ENCODE measurements at places on chromosomes 5 and 9.

GRCh38 chr5:10509575-10509974, 54.3 kb upstream of the ANKRD33B start:
- DNase-seq = no peak

GRCh38 chr5:151671950-151672349, 14.8 kb downstream of the SPARC start:
- DNase-seq = no peak

- no peak for DNase-seq
Observed at GRCh38 chr5:72167804-72168203, 60.5 kb downstream of the MAP1B start.

- no peak for DNase-seq
Observed at GRCh38 chr5:64532657-64533056, 26.8 kb downstream of the RGS7BP start.

DNA sequence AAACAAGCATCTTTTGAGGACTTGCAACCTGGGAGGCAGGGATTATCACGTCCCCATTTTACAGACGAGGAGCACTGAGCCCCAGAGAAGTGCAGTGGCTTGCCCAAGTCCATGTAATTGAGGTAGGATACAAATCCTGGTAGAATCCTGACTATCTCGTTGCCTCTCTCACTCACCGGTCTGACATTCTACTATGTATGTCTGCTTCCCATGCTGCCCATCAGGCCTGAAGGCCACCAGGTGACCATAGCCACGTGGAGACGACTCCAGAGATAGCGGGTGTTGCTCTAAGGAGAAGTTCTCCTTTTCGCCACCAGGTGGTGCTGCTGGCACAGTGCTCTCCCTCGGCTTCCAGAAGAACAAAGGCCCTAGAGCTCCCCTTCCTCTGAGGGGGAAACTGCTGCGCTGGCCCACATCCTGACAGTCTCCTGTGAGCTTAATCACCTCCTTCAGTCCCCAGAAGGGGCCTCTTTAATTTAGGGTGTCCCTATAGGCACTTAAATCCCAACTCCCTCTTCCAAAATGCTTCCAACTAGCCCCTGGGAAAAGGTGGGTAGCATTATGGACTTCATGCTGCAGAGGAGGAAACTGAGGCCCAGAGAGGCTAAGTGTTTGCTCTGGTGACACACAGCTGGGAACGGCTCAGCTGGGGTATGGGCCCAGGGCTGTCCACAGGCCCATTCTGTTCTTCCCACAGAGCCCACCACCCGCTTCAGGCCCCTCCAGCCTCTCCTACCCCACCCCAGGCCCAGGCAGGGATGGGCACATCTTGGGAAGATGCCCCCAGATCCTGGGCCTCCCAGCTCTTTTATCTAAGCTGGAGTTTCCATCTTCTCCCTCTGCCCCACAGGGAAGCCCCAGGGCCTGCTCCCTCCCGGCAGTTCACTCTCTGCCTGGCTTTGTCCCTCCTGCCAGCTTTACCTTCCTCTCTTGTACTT, 6.4 kb downstream of the SLC34A1 start:
- peak; percentile 95 for DNase-seq

GRCh38 chr9:128115187-128116103, 12.1 kb downstream of the PTGES2 start:
- DNase-seq = peak; percentile 95

GRCh38 chr5:129909225-129909624, 5.0 kb downstream of the CHSY3 start:
- DNase-seq = no peak

- DNase-seq = no peak
Observed at GRCh38 chr9:33946779-33947535, 101.7 kb downstream of the UBAP2 start.

GRCh38 chr9:110874963-110875674, 163.2 kb downstream of the LPAR1 start:
- DNase-seq = no peak

GRCh38 chr5:57828221-57828620, 345.6 kb upstream of the ACTBL2 start:
- no peak for DNase-seq

GRCh38 chr5:132662925-132663770, 5.2 kb downstream of the IL13 start:
- DNase-seq = no peak

GRCh38 chr5:42756606-42757601, at the start of gene CCDC152:
TSS of gene CCDC152 (plus strand) at chr5:42756818. CDS start at chr5:42759122, 2,304 bp downstream.
- DNase-seq = no peak

DNA sequence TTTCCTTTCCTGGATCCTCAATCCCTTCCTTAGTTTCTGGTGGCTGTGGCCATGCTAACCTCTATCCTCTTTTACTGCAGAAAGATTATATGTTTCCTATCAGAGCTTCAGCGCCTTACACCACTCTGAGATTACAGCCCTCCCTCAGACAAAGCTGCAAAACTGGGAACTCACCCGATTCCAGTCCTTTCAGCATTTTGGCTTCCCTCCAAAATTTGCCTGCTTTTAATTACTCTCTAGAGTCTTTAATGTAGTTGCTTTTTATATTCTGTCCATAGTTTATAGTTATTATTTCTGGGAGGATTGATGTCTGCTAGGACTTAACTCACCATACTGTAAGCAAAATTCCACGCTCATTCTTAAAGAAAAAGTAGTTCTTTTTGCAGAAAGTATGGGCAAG, 110.2 kb downstream of the NSG2 start:
- DNase-seq = no peak

DNA sequence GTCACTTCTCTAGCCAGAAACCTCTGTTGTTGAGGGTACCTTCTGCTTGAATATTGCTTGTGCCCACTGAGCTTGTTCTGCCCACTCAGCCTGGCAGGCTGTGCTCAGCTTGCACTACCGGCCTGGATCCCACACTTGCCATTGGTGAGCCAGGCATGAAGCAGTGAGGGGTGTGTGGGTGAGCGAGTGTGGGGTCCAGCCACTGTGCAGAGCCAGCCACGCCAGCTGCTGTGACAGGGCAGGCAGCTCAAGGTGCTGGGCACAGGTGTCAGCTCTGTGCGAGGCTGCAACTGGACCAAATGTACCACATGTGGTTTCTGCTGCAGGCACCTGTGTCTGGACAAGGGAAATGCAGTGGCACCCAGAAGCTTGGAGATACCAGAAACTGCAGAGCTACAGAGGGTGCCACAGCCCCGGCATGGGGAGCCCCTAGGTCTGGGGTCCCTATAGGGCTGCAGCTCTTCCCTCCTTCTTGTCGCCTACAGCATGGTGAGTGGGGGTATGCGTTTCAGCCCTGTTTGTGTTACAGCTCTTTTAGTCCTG, 305.1 kb upstream of the RIOK2 start:
- DNase-seq = no peak

DNA sequence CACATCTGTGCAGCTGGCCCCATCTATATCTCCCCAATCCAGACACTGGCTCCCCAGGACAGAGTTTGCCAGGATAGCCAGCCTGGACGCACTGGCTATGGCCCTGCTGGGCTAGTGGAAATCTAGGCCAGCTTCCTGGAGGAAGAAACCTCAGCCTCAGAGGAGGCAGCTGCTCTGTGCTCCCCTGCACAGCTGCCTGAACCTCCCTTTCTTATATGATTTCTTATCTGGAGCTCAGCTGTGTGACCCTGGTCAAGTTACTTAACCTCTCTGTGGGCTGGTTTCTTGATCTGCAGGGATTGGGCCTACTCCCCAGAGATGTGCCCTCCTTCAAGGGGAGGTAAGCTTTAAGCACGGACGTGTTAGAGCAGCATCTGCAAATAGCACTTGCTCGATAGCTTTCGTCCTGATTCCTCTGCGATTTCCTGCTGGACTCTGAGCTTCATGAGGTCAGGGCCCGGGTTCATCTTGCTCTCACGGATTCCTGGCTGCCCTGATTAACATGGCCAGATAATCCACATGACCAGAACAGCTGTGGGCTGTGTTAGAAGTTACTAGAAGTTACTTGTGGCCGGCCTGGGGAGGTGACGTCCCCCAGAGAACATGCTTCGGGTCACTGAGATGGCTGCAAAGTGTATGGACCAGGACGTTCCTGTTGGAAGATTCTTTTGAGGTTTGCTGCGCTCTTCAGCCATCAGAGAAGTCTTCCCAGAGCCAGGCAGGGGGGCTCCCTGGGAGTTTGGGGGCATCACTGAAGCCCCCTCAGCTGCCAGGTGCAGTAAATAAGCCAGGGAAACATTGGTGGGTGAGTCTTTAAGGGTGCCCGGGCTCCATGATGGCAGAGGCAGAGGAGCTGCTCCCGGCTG, 14.5 kb downstream of the C9orf50 start:
- no peak for DNase-seq

DNA sequence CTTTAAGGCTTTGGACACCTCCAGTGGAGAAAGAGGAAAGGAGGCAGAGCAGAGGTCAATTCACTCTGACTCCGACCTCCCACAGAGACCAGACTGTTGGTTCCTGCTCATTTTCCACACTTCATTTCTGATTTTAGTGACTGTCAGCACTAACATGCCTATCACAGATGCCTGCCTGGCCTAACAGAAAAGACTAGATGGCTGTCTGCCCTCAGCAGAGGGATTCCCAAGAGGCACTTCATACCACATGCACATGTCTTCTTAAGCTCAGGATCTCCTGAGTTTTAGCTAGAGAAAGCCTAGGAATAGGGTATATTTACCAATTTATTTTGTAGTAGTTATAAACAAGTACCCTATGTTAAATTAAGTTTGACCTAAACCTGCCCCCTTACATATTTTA, 336.0 kb downstream of the ENC1 start:
- DNase-seq = no peak

- DNase-seq = no peak
Observed at GRCh38 chr5:106415541-106415940, 1255.2 kb downstream of the EFNA5 start.

- DNase-seq = no peak
Observed at GRCh38 chr5:14167211-14167845, 24.2 kb downstream of the TRIO start.

DNA sequence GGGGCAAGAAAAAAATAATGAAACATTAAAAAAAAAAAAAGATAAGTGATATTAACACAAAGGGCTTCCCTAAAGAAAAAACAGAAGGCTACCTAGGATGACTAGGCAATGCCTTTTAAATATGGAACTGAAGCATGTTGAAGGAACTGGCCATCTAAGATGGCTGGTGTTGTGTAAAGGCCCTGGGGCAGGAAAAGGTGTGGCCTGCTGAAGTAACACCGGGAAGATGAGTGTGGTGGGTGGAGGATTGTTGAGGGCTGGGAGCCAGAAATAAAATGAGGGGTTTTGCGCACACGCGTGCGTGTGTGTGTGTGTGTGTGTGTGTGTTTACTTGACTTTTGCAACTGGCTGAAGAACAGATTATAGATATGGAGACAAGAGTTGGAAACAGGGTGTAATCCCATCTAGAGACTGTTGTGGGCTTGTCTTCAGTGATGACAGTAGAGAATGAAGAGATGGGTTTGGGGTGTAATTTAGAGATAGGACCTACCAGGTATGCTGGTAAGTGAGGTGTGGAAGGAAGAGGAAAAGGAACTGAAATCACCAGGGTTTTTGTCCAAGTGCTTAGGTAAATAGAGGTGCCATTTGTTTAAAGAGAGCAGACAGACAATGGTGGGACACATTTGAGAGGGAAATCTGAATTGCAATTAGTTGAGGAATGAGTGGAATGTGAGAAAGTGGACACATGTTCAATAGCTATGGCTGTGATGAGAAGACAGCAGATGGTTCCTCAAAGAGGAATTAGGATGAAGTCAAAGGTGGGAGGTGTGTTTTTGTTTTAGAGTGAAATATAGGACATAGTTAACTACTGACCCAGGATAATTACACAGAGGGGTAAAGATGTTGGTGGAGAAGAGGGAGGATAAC, 33.9 kb downstream of the RAD23B start:
- no peak for DNase-seq

GRCh38 chr9:3768712-3769457, 243.1 kb upstream of the RFX3 start:
- no peak for DNase-seq

DNA sequence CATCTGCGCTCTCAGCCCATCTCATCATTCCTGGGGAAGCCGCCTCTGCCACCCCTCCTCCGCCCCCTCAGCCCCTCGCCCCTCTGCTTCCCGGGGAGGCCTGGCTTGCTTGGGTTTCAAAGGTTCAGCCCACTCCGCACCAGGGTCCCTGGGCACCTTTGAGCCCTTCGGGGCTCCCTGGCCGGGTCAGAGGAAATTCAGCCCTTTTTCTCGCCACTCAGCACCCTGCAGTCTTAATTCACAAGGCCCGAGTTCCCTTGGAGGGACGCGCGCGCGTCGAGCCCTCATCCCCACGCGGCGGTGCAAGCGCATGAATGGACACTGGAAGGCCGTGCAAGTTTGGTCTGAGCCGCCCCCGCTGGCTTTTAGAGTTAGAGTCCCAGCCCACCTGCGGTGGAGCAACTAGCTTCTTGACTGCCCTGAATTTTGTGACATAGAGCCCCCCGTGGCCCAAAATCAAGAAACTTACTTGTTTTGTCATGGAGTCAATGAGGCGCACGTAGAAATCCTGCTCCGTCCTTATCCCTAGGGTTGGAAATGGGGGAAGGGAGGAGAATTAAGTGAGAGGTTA, 4.5 kb downstream of the EBF1 start:
- no peak for DNase-seq

DNA sequence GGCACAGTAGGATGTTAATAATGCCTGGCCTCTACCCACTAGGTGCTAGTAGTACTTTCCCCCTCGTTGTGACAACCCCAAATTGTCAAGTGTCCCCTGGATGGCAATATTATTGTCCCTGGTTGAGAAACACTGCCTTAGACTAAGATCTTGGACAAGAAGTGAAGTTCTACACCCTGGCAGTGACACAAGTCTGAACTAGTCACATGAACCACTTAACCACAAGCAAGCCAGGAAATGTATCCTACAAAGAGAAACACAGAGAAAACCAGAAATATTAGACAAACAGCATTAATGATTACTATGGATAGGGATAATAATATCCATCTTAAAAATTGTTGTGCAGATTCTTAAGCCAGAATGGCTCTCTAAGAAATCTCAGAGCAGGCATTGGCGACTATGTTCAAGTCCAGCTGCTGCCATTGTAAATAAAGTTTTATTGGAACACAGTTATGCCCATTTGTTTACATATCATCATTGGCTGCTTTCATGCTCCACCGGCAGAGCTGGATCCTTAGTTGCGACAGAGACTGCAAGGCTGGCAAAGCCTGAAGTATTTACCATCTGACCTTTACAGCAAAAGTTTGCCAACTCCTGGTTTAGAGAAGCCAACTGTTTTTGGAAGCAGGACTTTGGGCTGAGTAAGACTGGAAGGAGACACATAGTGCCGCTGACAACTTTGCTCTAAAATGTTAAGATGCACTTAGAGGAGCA, 80.8 kb downstream of the NTRK2 start:
- DNase-seq = no peak

GRCh38 chr5:6578676-6579343, 54.0 kb downstream of the NSUN2 start:
- no peak for DNase-seq

DNA sequence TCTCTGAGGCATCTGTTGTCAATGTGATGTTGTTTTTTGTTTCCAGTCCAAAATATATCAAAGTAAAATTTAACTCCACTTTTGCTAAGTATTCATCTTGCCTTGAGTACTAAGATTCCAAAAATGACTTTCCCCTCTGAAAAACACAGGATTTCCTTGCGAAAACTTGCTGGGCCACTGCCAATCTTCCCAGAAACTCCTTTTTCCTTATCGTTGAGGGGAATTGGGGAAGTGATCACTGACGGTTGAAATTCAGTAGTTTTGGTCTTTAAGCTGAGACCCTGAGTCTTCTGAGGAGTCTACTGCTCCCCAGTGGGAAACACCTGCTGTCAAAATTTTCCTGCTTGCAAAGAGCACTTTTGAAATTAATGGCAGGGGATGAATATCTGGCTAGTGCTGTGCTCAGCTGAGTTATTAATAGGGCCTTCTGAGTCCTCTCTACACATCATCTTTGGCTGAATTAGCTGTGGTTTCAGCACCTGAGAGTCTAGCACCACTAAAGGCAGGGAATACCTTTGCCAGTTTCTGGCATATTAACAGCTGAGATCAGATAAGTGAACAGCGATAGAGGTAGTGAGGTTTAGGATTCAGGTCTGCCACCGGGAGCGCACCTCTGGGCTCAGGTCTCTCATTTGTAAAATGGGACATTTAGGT, 18.0 kb downstream of the TLR4 start:
- no peak for DNase-seq

All from Peyer's patch (tissue), 4 donors.